Hindlimb muscle (tissue), 1 donor: ENCODE measurements at places on chromosomes 4 and X. TPM values are rescaled to one million over a fixed set of nuclear protein-coding genes. Genes with fewer than 3 reads are reported as not detected.

- no peak for DNase-seq
Measured at GRCh38 chrX:42131856-42132255, 208.5 kb upstream of the CASK start.

- no peak for DNase-seq
Measured at GRCh38 chr4:175351473-175351872, 433.3 kb downstream of the ADAM29 start.

DNA sequence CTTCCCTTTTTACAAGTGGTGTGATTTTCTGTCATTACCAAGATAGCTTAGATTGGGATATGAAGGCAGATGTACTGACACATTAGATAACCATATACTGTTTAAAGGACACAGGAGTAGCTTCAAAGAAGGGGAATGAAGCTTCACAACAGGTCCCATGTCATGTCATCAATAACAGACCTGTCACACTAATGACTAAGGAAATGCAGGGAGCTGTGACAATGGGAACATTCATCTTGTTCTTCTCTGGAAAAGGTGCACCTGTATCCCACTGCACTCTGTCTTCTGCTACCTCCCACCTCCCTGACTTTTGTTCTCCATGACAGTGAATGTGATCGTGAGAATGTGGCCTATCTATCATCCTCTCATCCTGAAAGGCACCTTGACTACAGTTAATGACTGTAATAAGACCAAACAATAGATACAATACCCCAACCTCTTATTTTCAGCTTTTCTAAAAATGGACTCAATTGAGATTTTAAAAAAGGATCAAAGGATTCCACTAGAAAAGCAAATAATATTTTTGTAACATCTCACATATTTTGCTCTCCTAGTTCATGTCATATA, 472.5 kb downstream of the STPG2 start:
- DNase-seq = no peak

- no peak for DNase-seq
Measured at GRCh38 chrX:146755214-146755613, 54.4 kb upstream of the CXorf51B start.

DNA sequence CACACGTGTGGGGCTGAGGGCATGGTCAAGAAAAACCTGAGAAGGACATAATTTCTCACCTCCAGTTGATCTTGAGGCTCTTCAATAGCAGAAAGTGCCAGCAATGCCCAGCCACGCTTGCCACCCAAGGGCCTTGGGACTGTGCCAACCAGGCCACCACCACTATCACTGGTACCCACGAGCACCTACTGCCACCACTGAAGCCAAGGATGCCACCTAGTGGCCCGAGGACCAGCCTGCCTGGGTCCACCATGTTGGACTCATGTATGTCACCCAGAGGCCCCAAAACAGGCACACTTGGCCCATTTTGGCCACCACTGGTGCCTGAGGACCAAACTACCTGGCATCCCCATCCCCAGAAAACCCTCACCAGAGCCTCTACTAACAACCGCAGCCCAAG, 191.8 kb downstream of the ADAM29 start:
- DNase-seq = no peak

DNA sequence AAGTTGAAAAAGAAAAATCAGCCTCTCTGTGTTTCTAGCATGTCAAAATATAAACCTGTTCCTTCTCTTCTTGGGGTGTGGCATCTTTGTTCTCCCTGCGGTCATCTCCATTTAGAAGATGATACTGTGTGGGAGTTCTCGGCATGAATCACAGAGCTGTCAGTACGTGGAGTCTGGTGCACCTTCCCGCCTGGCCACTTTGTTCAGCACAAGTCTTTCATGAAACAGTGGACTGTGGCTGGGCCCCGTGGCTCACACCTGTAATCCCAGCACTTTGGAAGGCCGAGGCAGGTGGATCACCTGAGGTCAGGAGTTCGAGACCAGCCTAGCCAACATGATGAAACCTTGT, 166.5 kb downstream of the MAML3 start:
- no peak for DNase-seq

- peak; percentile 71 for DNase-seq
Measured at GRCh38 chr4:99324979-99325378, 3.8 kb upstream of the ADH1B start.

Gene VCX3B
- polyA plus RNA-seq = not detected

Gene PLP2
- polyA plus RNA-seq = 148 TPM
